ENCODE measurements at places on chromosomes 6 and 20.

DNA sequence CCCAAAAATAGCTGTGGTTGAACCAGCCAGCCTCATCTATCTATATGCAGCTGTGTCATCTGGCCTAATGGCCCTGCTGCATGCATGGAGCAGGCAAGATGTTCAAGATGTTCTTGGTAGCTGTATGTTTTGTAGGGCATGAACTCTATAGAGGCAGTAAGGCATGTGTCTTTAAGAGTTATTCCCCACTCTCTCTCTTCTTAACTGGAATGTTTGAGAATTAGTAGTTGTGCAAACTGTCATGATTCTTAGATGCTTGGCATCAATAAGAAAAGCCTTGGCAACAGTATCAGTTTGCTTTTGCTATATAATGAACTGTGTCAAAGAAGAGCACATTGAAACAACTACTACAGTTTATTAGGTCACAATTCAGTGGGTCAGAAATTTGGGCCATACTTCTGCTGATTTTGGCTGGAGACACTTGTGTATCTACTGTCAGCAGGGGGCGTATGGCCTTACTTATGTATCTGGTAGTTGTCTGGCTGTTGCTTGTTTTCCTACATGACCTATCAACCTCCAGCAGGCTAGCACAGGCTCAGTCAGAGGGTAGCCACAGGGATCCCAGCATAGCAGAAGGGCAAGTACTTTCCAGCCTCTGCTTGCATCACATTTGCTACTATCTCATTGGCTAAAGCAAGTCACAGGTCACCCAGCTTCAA is 56.1 kb upstream of the LAMP5 start:
- DNase-seq: peak; percentile 12

DNA sequence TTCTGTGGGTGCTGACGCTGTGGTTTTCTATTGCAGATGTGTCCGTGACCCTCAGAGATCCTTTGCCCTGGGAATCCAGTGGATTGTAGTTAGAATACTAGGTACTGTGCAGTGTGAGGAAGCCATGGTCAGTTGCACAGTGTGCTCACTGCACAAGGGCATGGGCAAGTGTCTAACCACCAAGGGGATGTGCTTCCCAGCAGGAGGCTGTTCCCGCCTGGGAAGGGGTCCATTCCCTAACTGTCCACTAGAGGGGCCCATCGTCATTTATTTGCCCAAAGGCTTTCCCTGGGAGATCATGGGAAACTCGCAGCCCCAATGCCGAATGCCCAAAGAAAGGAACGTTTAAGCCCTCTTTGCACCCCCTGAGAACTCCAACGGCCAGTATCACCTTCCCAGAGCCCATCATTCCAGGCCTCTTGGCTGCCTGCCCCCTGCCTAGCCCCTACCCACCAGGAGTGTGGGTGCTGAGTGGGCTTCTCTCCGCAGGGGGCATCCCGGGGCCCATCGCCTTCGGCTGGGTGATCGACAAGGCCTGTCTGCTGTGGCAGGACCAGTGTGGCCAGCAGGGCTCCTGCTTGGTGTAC is 26.2 kb downstream of the SLCO4A1 start:
- peak; percentile 98 for DNase-seq

GRCh38 chr6:89350281-89350966 is 2.1 kb downstream of the UBE2J1 start:
- DNase-seq: no peak

DNA sequence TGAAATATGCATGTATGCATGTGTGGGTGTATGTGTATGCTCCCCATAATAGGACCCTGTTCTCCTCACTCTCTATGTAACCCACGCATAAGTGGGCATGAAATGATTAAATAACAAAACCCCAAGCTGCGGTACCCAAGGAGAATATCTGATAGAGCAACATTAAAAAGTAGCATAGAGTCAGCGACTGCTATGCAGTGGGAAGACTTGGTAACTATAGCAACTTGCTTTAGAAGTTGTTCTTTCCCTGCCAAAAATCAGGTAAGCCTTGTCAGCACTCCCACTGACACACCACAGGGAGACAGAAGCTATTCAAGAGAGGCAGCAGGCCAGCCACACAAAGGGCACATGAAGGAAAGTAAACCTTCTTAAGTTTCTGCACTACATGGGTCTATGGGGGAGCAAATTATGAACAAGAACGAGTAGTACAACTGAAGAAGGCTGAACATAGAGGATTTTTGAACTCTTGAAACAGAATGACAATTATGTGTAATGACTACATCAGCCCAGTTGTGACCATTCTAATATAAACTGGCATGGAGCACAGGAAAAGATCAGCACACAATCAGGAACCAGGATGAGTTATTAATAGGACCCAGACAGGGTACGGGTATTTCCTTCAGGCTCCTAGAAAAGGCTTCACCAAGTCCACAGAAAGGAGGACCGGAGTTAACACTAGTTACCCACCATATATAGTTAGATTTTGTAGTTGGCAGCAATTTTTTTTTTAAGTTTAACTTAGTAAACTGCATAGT is 89.9 kb downstream of the GPR6 start:
- DNase-seq: peak; percentile 35

GRCh38 chr6:33836806-33837469 is 33.1 kb upstream of the MLN start:
- DNase-seq: no peak

GRCh38 chr6:66849843-66850242 is 1142.8 kb upstream of the EYS start:
- DNase-seq: no peak

- no peak for DNase-seq
These were observed 68.7 kb downstream of the ENPP1 start for GRCh38 chr6:131876545-131876944.
